GF-D8 (cell line): ENCODE measurements at places on chromosomes 6 and 20.

DNA sequence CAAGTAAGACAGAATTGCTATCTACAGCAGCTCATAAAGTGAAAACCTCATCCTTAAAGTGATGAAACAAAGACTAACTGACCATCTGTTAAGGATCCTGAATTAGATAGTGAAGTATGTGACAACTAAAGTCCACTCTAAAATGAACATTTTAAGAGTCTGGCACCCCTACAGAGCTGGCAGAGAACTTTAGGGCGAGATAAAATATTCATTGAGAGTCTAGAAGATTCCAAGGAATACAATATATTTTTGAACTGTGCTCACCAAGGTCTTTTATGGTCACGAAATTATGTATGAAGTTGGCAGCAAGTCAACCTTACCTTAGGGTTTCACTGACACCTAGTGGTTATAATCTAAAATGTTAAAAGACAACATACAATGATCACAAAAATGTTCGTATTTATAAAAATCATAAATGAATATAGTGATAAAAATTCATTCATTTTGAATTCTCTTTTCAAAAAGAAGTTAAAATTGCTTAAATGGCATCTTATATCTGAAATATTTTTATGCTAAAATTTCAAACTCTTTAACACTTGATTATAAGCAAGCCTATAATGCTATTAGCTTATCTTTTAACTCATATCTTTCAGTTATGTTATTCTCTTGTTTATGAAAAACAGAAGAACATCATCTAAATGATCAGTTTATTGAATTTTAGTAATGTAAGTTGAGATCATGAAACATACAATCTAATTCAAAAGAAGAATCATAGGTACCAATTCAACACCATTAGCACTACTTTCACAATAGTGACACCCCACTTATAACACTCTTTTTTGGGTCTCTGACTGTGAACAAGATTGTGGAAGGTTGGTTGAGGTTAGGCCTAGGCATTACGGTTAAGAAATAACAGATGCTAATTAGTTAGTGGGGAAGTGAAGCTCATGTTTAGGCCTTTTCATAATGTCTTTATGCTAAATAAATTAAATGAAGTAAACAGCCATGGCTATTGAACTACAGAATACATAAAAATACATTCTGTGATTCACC is 27.5 kb downstream of the RSPH3 start:
- no peak for DNase-seq

DNA sequence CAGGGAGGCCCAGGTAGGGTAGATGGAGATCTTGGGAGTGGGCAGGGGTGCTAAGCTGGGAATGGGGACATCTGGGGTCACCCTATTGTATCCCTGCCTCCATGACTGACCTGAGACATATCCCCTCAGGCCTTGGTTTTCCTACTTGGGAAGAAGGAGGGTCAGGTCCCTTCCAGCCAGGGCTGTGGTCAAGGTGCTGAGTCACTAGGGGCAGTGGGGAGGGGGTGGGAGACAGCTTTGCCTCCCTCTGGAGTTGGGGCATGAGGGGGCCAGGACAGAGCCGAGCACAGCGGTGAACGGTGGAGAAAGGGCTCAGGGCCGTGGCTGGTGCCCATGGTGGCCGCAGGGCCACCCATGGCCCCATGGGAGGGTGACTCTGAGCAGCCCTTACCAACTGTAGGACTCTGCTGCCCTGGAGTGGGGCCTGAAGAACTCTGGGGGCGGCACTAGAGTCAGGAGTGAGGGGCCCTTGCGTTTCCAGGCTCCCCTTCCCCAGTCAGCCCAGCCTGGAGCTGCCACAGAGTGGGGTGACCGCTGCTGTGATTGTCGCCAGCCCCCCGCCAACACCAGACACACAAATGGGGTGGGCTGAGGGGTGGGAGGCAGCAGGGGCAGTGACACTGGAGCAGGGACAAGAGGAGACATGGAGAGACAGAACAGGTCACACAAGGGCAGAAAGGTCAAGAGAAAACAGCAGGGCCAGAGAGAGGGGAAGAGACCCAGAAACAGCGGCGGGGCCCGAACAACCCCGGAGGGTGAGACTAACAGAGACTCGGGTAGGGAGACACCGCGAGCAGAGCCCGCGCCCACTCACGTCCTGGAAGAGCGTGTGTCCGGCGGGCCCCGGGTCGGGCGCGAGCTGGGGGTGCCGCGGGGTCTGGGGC is 576 bp downstream of the NECAB3 start:
- DNase-seq, result no peak

- DNase-seq, result no peak
Observed at GRCh38 chr20:34984756-34985261, 29.1 kb downstream of the MYH7B start.

- no peak for DNase-seq
Observed at GRCh38 chr6:165480916-165481315, 171.5 kb upstream of the C6orf118 start.

GRCh38 chr6:142764311-142764710 is 180.7 kb downstream of the HIVEP2 start:
- no peak for DNase-seq

GRCh38 chr6:33168639-33169038 is 23.6 kb downstream of the COL11A2 start:
- no peak for DNase-seq

DNA sequence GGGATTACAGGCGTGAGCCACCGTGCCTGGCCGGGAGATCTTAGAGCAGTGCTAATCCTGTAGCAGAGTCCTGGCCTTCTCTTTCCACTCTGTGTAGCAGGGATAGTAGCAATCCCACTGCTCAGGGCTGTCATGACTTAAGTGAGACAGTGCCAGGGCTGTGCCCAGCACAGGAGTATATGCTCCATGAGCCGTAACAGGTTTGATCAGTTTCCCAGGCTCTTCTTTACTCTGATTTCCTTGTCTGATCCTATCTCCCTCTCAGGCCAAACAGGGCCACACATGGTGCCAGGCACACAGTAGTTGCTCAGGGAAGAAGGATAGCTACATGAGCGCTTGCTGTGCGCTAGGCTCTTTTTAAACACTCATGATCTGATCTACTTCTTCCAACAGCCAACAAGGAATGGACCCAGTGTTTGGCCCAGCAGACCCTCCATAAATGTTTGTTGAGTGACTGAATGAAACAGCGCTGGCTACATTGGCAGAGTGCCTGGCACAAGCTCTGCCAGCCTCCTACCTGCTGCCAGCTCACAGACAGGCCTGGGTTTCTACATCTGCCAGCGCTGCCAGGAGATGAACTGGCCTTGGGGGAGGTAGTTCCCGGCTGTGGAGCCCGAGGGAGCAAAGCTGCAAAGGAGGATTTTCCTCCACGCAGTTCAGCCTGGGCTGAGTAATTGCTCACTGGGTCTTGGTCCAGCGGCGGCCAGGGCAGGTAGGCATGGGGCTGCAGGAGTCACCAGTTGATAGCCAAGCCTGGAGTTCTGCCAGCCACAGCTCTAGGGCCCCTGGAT is 36.9 kb downstream of the SNAI1 start:
- DNase-seq, result no peak

- no peak for DNase-seq
Observed at GRCh38 chr6:84808491-84809061, 44.2 kb upstream of the TBX18 start.

GRCh38 chr6:42433409-42433808 is 18.3 kb downstream of the TRERF1 start:
- DNase-seq, result no peak

GRCh38 chr6:8888468-8888867 is 453.1 kb upstream of the SLC35B3 start:
- DNase-seq, result no peak

DNA sequence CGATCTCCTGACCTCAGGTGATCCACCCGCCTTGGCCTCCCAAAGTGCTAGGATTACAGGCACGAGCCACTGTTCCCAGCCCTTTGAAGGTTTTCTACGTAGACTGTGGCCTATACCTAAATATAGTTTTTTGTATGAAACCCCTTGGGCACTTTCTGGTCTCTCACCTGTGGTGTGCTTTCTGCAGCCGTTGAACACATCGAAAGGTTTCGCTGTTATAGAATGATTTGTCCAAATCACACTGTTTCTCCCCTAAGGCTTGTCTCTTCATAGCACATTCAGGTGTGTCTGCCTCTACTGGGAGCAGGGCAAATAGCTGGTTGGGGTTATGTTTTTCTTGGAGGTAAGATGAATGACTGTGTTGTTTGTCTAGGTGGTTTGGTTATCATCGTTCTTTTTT is 597.9 kb downstream of the RNF144B start:
- DNase-seq, result no peak

GRCh38 chr6:30717129-30717844 is at the start of gene MDC1:
Gene MDC1, minus strand, starts transcription at chr6:30717281. Its CDS starts 2,106 bp downstream, at chr6:30715175.
- DNase-seq, result peak; percentile 100

DNA sequence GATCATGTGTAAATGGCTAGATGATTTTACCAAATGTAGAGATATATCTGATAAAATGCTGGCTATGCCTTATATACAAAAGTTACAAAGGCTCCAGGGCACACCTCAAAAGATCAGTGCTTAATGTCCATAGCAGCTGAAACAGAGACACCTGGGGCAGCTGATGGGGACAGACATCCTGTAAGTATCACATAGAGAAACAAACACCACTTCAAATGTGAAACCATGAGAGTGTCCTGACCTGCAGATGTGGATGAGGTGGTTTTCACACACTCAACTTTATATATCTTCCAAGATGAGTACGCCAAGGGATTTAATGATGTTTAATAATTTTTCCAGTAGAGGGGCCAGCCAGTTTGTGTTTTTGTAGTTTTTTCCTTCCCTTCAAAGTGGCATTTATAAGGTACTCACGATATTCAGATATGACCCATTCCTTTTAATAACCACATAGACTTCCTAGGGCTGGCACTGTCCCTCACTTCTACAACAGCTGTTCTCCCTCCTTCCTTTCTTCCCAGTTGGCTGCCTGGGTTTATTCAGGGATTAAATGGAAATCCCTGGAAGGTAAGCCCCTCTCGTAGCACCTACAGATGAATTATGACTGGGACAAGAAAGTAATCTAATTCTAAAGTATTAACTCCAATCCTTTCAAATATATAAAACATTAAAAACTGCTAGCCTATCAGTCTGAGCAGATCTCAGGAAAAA is 50.3 kb upstream of the MCM9 start:
- no peak for DNase-seq

DNA sequence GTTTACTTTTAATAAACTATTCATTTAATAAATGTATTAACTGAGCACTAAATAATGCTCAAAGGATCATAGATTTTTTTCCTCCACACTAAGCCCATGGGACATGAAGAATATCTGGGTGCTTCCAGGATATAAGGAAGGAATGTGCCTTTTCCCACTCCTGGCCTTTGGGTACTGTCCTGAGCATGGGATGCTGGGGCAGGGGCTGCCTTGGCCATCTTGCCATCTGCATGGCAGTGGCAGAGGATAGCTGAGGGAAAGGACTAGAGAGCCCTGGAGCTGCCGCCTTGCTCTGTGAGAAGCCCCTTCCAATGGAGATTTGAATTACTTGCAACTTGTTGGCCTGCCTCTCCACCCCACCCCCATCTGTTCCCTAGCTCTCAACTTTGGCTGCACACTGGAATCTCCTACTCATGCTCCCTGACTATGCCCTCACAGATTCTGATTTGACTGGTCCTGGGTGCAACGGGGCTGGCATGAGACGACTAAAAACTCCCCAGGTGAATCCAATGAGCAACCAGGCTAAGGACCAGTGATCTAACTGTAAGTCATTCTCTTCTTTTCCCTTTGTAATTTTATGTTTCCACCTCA is 15.6 kb downstream of the DDRGK1 start:
- DNase-seq, result no peak

DNA sequence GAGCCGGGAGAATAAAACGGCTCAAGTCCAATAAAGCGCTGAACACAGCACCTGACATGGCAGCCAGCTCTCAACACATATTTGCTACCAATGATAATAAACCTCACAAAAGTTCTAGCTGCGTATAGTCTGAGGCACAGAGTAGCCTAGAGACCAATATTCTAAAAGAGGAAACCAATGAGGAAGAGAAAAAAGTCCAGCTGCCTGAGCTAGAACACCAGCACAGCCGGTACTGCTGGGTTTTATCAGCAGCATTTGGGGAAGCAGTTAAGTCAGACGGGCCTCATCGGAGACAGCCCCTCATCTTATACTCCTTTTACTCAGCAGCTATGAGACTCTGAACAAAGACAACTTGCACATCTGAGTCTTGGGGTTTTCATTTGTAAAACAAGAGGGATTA is 2.4 kb upstream of the RTF2 start:
- peak; percentile 68 for DNase-seq

DNA sequence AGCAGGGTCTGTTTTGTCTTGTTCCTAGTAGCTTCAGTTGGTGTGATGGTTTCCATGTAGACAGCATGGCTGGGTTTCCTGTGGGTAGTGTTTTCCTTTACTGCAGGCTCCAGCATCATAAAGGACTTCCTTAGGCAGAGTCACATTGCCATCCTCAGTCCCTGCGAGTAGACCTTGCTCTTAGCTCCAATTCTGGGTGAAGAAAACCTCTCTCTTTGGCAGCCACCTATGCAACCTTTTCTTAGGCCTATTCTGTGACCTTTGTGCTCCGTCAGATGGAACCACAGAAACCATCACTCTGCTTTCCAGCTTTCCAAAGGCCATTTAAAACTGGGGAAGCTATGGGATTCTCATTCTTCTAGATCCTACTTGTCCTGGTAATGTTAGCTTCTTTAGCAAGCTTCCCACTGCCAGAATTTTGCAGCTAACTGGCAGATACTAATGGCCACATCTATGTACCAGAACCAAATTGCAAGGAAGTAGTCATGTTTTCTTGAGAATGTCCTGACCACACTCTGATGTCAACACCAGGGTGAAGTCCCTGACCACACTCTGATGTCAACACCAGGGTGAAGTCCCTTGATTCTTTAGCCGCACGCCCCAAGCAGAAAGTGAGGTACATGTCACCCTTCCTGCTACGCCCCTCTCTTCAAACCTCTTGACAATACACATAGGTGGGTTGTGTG is 646.6 kb upstream of the HS3ST5 start:
- peak; percentile 39 for DNase-seq

- no peak for DNase-seq
Observed at GRCh38 chr6:147054158-147054557, 150.1 kb upstream of the STXBP5 start.

DNA sequence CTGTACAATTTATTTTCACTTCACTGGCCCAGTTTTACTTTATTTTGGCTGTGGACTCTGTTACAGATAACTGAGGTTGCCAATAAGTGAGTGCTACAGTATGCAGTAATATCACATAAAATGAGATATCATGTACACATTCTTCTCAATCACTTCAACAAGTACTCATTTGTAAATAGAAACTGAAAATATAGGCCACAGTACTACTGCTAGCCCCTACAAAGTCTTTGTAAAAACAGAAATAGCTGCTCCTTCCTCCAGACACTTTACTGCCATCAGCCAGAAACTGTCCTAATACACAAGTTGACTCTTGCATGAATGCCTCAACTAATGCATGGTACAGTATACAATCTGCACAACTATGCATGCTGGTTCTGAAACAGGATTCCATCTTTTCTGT is 9.2 kb downstream of the DTNBP1 start:
- DNase-seq, result no peak

DNA sequence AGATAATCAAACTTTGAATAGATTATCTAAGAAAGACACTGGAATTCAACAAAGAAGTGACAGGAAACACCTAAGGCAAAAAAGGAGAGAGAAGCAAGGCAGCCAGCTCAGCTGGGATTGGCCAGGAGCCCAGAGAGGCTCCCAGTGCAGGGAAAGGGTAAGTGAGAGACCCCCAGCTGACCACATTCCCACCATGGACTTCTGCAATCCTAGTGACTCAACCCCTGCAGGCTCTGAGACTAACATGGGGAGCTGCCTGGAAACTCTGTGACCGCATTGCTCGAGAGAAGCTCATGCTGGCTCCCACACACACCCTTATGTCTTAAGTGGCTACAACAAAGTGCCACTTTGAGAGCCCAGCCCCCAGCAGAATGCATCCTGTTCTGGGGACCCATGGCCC is 215.1 kb downstream of the PACRG start:
- no peak for DNase-seq

- no peak for DNase-seq
Observed at GRCh38 chr20:53162251-53162835, 190.2 kb downstream of the TSHZ2 start.
